ENCODE measurements at places on chromosomes 13 and 19.

DNA sequence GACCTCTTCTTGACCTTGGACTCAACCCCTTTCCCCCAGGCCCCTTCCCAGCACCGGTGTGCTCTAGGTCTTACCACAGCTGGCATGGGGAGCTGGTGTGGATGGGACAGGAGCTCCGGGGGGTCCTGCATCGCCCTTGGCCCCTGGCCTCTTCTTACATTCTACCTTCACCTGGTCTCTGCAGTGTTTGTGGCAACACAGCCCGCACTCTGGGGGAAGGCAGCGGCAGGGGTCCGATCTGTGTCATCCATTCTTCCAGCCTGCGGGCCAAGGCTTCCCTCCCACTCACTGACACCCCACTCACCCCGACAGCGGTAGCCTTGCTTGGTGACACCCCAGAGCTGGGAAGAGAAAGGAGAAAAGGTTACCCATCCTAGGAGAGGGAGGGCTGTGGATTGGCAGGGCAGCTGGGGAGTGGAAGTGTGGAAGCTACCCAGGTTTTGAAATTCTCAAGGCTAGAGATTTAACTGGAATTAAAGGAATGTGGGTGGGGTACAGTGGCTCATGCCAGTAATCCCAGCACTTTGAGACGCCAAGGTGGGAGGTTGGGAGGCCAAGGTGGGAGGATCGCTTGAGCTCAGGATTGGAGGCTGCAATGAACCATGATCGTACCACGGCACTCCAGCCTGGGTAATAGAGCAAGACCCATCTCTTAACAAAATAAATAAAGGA lies 8.3 kb downstream of the FAM98C start:
- DNase-seq: no peak

DNA sequence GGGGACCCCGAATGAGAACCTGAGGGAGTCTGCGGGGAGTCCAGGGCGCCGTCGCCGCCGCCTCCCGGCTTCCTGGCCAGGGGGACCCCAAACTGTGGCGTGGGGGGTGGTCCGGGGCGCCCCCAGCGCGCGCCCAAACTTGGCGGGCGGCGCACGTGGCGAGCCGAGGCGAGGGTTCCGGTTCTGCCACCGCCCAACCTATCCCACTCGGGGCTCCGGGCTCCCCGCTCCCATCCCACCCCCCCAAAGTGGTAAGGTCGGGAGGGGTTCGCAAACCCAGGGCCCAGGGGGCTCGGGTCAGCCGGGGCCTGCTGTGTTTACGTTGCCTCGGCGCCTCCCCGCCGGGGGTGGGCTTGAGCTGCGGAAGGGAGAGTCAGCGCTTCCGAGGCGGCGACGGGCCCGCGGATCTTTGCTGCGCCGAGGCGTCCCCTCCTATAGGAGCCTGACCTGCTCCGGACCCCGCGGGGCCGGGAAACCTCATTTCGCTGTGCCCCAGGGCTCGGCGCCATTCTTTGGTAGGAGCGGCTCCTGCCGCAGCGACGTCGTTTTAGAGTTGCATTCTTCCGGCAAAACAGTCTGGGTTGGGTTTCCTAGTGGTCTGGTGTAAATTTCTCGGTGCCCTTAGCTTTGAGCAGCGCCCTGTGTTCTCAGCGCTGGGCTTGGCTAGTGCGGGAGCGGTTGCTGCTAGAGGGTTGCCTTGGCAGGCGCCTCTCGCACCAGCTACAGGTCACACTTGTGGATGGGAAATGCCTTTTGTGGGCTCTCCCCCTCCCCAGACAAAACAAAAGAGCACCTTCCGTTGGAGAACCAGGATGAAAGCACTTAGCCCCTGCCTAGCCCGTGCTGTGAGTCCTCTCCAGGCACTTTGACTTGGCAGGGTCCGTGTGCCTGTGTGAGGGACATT lies 1.2 kb downstream of the DAZAP1 start:
- DNase-seq: peak; percentile 54

DNA sequence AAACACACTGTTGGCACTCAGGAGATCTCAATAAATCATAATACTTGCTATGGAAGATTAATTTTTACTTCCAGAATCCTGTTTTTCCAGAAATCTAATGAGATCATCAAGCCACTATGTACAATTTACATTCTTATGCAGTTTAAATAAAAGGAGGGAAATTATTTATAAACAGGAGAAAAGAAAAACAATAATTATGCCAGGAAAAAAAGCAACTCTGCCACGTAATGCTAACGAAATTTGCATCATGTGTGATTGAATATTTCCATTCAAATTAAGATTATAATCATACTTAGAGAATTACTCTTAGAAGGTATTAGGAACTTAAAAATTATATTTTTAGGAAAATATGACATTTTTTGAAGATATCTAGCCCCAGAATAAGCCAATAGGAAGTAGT lies 13.0 kb downstream of the FAM124A start:
- no peak for DNase-seq

- no peak for DNase-seq
Observed at GRCh38 chr19:46866407-46867136, 5.8 kb downstream of the ARHGAP35 start.

GRCh38 chr13:93086329-93086728 lies 140.3 kb upstream of the GPC6 start:
- DNase-seq: no peak

GRCh38 chr19:37986048-37986750 lies 79.2 kb downstream of the SIPA1L3 start:
- no peak for DNase-seq

GRCh38 chr19:39833464-39834286 lies at the start of gene DYRK1B:
Gene DYRK1B, minus strand, starts transcription at chr19:39834162. Its CDS starts 2,295 bp downstream, at chr19:39831867.
- DNase-seq: peak; percentile 97
